Activated CD8-positive, alpha-beta memory T cell treated with anti-CD3 and anti-CD28 coated beads for 1 hour (primary cell): ENCODE measurements at places on chromosomes 3 and 15.
A peak's percentile ranks its signal among the peaks of the same experiment; 100 is the strongest.

DNA sequence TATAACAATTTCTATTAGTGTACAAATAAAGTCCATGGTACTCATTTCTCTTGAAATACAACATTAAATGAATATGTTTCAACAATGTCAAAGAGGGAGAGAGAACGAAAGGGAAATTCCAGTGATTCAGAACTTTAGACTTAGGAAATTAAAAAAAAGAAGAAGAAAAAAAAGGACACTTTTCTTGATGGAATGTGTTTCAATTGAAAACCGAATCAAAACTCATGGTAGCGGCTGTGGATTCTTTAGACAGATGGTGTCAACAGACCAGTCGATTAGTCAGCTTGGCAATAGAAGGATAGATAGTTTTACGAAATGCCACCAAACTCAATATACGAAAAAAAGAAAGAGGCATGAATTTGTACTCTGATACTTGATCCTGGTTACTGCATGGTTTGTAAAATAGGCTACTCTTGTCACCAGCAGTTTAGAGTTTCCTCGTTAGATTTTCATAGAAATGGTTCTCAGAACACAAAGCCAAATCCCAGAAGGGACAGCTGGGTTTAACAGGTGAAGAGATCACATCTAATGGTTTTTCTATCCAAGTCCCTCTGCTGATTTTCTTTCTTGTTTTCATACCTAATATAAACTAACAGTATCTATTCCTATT lies 793.5 kb downstream of the ROBO1 start:
- DNase-seq = no peak

GRCh38 chr15:79721256-79721655 lies 175.6 kb downstream of the MTHFS start:
- no peak for DNase-seq

DNA sequence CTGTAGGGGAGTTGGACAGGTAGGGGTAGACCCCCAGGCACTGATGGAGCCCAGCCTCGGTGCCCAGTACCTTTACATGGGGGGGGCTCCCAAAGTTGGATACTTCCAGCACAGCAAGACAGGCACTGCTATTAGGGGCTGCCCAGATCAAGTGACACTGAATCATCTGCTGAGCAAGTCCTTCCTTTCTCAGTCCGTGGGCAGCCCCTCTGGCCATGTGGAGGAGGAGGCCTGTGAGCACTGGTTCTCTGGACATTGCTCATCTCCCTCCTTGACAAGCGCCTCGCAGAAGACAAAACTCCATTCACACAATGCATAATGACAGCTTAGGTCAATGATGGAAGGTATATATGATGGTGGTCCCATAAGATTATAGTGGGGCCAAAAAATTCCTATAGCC lies 35.7 kb downstream of the EEFSEC start:
- DNase-seq = no peak

DNA sequence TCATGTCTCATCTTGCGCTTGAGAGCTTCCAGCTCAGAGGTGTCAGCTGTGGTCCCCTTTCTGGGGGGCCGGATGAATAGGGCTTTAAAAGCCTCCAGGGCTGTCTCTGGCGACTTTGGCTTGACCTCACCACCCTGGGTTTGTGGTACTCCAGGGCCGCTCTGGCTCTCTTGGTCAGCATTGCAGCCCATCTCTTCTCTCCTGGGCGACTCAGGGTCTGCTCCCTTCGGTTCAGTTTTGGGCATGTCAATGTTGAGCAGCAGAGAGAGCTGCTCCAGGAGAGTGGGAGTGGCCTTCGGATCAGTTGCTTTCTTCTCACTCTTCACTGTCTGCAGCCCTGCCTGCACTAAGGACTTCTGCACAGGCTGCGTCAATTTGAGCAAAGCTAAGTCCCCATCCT lies 127.9 kb downstream of the FMN1 start:
- no peak for DNase-seq

DNA sequence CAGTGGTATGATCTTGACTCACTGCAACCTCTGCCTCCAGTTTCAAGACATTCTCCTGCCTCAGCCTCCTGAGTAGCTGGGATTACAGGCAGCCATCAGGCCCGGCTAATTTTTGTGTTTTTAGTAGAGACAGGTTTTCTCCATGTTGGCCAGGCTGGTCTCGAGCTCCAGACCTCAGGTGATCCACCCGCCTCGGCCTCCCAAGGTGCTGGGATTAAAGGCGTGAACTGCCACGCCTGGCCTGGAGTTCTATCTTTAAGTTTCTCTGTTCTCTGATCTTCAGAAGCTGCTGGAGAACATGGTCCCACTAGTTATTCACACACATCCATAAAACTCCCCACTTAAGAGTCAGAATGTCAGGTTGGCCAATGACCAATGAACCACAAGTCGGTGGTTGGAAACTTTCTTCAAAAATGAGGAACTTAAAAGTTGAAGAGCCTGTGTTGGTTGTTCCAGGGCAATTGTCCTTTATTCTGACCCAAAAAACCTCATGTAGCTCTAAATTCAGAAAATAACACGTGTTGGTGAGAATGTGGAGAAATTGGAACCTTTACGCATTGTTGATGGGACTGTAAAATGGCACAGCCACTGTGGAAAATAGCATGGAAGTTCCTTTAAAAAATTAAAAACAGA lies 55.9 kb upstream of the PIK3CB start:
- no peak for DNase-seq

GRCh38 chr15:21261965-21262850 lies 178.1 kb downstream of the POTEB3 start:
- DNase-seq = no peak

DNA sequence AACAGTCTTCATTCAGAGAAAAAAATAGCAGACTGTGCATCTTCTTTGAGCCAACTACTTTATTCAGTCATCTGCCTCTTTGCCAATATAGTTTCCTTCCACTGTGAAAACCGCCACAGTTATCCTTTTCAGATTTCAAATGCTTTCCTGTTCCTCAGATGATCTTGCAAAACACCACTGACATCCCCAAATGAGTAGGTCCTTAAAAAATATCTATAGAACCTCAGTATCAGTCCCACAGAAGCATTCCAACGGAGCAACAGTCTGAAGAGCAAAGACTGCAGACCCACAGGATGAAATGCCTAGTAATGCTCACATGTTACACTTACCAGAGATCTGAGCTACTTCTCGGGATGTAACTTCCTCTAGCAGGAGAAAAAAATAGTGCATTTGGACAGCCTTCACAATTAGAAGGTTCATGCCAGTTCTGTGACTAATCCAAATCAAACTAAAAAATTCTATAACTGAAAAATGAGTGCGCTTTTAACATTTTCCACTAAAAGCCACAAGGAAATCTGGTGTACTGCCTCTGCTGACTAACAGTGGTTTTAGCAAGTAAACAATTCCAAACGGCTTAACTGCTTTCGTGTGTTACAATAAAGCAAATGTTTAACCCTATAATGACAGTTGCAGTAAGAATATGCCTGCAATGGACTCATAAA lies at the start of gene ANKRD28:
TSS of gene ANKRD28 (minus strand) at position 338 of the 662 bp plus-strand sequence. CDS start 1,458 bp downstream, outside the sequence.
- DNase-seq = no peak

DNA sequence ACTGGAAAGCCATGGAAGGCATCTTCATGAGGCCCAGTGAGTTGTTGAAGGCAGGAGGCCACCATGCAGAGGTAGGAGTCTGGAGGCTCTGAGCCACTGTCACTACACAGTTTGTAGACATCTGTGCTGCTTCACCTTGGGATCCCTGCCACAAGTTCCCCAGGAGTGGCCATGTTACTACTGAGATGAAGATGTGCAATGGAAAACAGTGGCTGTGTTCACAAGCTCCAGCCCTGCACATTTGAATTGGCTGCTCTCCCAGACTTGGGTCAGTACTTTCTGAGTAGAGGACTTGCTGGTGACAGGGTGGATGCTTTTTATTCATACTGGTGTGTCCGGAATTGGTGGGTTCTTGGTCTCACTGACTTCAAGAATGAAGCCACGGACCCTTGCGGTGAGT lies 86.9 kb upstream of the C15orf39 start:
- DNase-seq = no peak

DNA sequence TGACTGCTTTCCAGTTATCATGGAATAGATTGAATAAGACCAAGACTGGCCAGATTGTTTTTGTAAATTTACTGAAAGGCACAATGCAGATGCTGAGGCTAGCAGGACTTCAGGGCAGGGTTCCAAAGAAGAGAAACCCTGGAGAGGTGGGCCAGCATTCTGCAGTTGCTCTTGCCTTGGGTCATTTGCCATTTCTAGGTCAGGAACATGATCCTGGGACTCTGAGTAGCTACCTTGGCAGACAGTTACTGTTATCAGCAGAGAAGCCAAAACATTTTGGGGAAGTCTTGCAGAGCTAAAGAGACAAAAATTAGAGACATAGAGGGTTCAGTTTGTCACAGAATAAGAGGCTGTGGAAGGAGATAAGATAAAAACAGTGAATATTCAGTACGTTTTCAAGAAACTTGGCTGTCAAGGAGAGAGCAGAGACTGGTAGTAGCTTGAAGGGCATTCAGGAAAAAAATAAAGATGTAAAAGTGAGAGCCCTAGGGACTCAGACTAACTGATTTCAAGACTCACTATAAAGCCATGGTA lies 46.8 kb upstream of the MYRIP start:
- DNase-seq = no peak

GRCh38 chr15:67166280-67167009 lies 88.0 kb downstream of the AAGAB start:
- no peak for DNase-seq

- DNase-seq = no peak
Measured at GRCh38 chr3:144968750-144969350, 997.2 kb downstream of the DIPK2A start.

DNA sequence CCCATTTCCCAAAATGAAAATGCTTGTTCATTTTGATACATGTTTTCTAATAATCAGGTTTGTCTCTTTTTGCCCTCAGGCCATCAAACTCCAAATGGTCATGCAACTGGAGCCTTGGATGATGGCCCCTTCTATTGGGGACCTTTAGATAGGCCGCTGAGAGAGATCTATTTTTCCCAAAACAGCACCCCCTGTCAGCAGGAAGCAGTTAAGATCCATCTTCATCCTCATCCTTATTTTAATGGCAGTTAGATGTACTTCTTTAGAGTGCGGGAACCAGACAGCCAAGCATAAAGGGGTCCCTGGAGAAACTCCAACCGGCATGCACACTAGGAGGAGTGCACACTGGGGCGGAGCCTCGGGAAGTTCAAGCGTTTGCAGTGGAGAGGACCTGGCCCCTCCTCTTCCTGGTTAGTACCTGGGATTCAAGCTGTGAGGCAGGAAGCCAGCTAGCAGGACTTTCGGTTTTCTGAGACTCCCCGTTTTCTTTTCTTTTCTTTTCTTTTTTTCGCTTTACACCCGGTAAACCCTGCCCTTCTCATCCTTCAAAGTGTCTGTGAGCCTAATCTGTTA lies 31.9 kb upstream of the STRIT1 start:
- no peak for DNase-seq

GRCh38 chr15:84789762-84790161 lies 27.4 kb upstream of the ALPK3 start:
- DNase-seq = no peak

- no peak for DNase-seq
Measured at GRCh38 chr15:96462768-96463750, 132.6 kb downstream of the NR2F2 start.

DNA sequence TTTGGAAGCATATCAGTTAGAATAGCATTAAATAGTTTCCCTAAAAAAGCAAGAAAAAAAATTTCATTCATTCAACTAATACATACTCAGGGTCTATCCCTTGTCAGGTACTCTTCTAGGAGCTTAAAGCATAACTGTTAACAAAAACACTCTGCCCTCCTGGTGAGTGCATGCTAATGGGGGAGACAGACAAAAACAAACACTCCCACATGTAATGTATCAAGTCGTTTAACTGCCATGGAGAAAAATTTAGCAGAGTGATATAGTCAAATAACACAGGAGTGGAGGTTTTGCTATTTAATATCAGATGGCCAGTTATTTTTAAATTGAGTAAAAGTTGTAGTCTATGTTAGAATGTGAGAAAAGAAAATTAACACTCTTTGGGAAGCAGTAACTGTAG lies 254.5 kb upstream of the RARB start:
- DNase-seq = no peak

DNA sequence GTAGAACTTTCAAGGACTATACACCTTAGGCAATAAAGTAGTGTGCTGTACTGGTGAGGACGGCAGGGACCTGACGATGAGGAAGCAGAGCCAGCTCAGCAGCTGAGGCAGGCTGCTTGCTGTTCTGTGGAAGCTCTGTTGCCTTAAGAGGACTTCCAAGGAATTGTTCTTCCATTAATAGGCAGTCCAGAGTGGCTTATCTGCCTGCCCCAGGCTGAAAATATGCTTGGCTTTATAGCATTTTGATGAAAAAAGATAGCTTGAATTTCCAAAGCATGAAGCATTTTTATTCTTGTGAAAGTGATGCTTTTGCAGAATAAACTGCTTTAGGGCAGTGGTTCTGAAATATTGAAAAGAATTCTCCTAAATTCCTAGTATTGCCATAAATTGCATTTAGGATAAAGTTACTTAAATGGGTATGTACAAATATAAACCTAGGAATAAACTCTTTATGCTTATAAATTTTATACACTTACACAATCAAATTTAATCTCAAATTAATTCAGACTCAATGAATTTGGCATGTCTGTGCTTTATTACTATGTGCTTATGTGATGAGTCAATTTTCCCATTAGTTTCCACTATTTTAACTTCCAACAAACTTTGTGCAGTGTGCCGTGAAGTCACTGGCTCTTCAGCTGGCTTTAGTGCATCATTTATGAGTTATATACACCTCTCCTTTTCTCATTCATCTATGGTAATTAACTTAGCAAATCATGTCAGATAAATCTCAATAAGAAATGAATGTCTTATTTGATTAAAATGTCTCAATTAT lies 231.0 kb upstream of the RASGRP1 start:
- no peak for DNase-seq

- DNase-seq = no peak
Measured at GRCh38 chr15:32657198-32657883, 15.8 kb downstream of the SCG5 start.

GRCh38 chr3:170909129-170909903 lies 879 bp upstream of the EIF5A2 start:
- no peak for DNase-seq

- DNase-seq = peak; percentile 63
Measured at GRCh38 chr3:194344012-194344411, 7.1 kb downstream of the CPN2 start.

GRCh38 chr3:79361748-79362378 lies 405.9 kb downstream of the ROBO1 start:
- no peak for DNase-seq

DNA sequence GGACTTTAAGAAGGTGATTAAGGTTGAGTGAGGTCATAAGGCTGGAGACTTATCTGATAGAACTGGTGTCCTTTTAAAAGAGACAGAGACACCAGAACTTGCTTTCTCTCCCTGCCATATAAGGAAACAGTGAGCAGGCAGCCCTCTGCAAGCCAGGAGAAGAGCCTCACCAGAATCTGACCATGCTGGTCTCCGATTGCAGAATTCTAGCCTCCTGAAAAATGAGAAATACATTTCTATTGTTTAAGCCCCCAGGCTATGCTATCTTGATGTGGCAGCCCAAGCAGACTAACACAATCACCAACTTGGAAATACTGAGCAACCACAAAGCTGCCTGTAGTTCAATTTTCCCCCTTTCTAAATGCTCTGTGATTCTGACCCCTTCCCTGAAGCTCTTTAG lies 161.4 kb upstream of the RARB start:
- DNase-seq = no peak

DNA sequence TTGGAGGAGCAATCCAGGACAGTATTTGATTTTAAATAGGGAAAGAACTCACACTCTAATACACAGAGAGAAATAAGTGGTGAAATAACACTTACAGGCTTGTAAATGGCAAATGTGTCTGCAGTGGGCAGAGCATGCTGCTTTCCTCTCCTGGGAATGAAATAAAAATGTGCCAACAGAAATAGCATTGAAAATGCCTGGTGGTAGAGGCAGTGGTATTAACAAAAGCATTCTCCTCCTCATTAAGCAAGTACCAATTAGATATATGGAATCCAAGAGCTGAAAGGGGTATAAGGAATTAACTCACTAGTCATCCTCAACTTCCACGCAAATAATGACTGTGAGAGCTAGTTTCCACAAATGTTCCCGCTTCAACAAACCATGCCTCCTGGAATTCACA lies 364.1 kb upstream of the KCNMB2 start:
- no peak for DNase-seq
